Left lung (tissue), 14 donors: ENCODE measurements at places on chromosomes 7 and 10. TPM values are rescaled to one million over a fixed set of nuclear protein-coding genes. Genes with fewer than 3 reads are reported as not detected.

DNA sequence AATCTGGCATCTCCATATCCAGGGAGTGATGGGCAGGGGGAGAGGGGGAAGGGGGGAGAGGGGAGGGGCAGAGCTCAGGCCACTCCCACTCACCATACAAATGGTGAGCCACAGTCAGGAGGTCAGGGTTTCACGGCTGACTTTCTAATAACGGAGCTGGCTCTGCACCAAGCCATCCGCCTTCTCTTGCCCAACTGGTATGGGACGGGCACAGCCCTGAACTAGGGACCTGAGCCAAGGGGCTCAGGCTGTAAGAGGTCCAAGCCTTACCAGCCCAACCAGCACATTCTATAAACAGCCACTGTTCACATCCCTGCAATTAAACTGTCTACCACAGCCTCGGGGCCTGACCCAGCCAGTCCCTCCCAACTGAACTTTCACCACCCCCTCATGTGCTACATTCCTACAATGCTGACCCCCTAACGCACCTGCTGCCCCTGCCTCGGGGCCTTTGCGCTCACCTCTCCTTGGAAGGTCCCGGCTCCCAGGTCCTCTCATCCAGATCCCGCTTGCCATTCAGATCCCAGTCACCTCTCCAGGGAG is 32.5 kb downstream of the RGS10 start:
- no peak for DNase-seq
- H3K36me3 ChIP-seq, result no peaks in the 10 kb centered on the region
- no peaks in the 10 kb centered on the region for H3K27me3 ChIP-seq
- no peak overlapping the region for H3K4me3 ChIP-seq

GRCh38 chr10:6473901-6474370 is 106.1 kb downstream of the PRKCQ start:
- no peak overlapping the region for H3K4me3 ChIP-seq
- peak overlapping the region; percentile 71 for H3K27ac ChIP-seq
- no peaks in the 10 kb centered on the region for H3K27me3 ChIP-seq
- no peak for DNase-seq
- H3K4me1 ChIP-seq, result peaks cover 21% of the 10 kb centered on the region
- H3K36me3 ChIP-seq, result no peaks in the 10 kb centered on the region

GRCh38 chr10:110389255-110389654 is 84.5 kb upstream of the SMNDC1 start:
- H3K27me3 ChIP-seq, result no peaks in the 10 kb centered on the region
- no peak overlapping the region for H3K4me3 ChIP-seq
- peaks cover 7% of the 10 kb centered on the region for H3K4me1 ChIP-seq
- no peak overlapping the region for H3K27ac ChIP-seq
- DNase-seq, result no peak

GRCh38 chr10:57334523-57334922 is 933.2 kb downstream of the IPMK start:
- no peak overlapping the region for H3K4me3 ChIP-seq
- DNase-seq, result no peak
- no peaks in the 10 kb centered on the region for H3K27me3 ChIP-seq
- no peak overlapping the region for H3K27ac ChIP-seq
- H3K36me3 ChIP-seq, result no peaks in the 10 kb centered on the region
- no peaks in the 10 kb centered on the region for H3K4me1 ChIP-seq

DNA sequence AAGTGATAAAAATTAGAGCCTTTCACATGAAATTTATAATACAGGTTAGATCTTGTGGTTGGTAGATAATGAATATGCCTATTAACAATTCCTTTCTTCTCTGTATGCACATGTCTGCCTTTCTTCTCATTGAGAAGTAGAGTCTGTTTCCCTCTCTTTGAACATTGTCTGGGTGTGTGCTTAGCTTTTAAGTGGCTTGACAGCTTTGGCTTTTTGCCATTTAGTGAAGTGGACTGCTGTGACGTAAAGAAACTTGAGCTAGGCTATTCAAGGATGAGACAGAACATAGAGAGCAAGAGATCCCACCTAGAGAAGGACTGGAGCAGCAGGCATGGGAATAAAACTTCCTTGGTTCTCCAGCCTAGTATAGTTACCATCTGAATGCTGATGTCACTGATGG is 996.7 kb upstream of the CELF2 start:
- H3K27ac ChIP-seq, result no peak overlapping the region
- H3K4me1 ChIP-seq, result no peaks in the 10 kb centered on the region
- no peak overlapping the region for H3K4me3 ChIP-seq
- H3K27me3 ChIP-seq, result no peaks in the 10 kb centered on the region

DNA sequence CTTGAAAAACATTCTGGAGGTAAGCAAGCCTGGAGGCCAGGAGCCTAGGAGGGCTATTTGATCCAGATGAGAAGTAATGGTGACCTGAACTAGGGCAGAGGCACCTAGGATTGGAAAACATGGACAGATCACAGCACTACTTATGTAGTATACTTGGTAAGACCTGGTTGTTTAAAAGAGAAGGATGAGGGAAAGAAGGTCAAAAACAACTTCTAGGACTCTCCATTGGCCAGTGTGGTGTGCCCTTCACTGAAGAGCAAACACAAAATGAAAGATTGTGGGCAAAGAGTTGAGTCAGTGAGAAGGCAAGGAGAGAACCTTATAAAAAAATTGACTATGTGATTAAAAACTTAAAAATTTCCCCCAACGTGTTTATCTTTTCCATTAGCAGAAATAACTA is 14.3 kb downstream of the ANKRD1 start:
- no peak for DNase-seq
- no peak overlapping the region for H3K4me3 ChIP-seq
- no peaks in the 10 kb centered on the region for H3K27me3 ChIP-seq
- no peaks in the 10 kb centered on the region for H3K4me1 ChIP-seq

- peaks cover 4% of the 10 kb centered on the region for H3K4me1 ChIP-seq
- H3K27me3 ChIP-seq, result peaks cover 5% of the 10 kb centered on the region
- H3K36me3 ChIP-seq, result no peaks in the 10 kb centered on the region
- no peak overlapping the region for H3K27ac ChIP-seq
- peak; percentile 69 for DNase-seq
- H3K4me3 ChIP-seq, result no peak overlapping the region
These were observed 3.8 kb downstream of the UPK3B start for GRCh38 chr7:76513817-76514799.

GRCh38 chr10:26840938-26841732 is 19.6 kb downstream of the ABI1 start:
- H3K4me1 ChIP-seq, result peaks cover 63% of the 10 kb centered on the region
- no peak overlapping the region for H3K27ac ChIP-seq
- no peaks in the 10 kb centered on the region for H3K27me3 ChIP-seq
- H3K4me3 ChIP-seq, result no peak overlapping the region

- H3K27ac ChIP-seq, result peak overlapping the region; percentile 80
- no peaks in the 10 kb centered on the region for H3K36me3 ChIP-seq
- H3K4me1 ChIP-seq, result peaks cover 26% of the 10 kb centered on the region
- peak; percentile 40 for DNase-seq
- H3K4me3 ChIP-seq, result peak overlapping the region; percentile 41
These were observed 1.1 kb downstream of the KIAA1217 start for GRCh38 chr10:24209946-24210491.

- H3K36me3 ChIP-seq, result peaks cover 4% of the 10 kb centered on the region
- no peak overlapping the region for H3K4me3 ChIP-seq
- no peak for DNase-seq
- H3K27ac ChIP-seq, result no peak overlapping the region
- H3K4me1 ChIP-seq, result no peaks in the 10 kb centered on the region
These were observed 55.5 kb upstream of the NCF1 start for GRCh38 chr7:74718336-74718735.

- no peak overlapping the region for H3K27ac ChIP-seq
- DNase-seq, result no peak
- no peaks in the 10 kb centered on the region for H3K27me3 ChIP-seq
- H3K4me3 ChIP-seq, result no peak overlapping the region
- no peaks in the 10 kb centered on the region for H3K4me1 ChIP-seq
- H3K36me3 ChIP-seq, result no peaks in the 10 kb centered on the region
These were observed 961.4 kb upstream of the ZNF722 start for GRCh38 chr7:63037242-63037641.

DNA sequence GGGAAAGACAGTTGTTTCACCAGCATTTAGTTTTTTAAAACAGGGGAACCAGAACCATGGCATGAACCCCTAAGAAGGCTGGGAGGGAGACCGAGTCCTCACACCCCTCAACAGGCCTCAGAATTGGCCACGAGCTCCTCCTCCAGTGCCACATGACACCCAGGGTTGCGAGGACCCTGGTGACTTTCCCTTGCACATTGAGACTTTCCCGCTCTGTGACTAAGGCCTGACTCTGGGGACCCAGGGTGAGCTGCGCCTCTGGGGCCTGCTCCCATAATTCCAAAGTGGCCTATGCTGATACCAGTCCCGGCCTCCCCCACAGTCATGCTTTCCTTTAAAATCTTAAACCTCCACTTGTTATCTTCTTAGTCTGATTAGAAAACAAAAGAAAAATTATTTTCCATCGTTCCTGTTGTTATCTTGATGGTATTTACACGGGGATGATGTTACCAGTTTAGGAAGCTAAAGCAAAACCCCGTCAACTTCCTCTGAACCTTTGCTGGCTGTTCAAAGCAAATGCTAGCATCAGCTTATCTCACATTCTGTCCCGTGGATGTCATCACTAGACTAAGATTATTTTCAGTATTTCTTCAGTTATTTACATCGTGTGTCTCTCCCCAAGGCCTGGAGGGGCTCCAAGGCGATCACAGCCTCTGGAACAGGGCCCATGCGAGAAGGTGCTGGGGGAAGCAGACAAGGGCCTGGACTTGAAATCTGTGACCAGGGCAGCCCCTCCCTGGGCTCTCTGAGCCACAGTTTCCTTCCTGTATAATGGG is 42.1 kb downstream of the FAM53B start:
- no peaks in the 10 kb centered on the region for H3K27me3 ChIP-seq
- H3K27ac ChIP-seq, result peak overlapping the region; percentile 85
- H3K4me3 ChIP-seq, result no peak overlapping the region
- peaks cover 96% of the 10 kb centered on the region for H3K4me1 ChIP-seq
- H3K36me3 ChIP-seq, result peaks cover 31% of the 10 kb centered on the region

DNA sequence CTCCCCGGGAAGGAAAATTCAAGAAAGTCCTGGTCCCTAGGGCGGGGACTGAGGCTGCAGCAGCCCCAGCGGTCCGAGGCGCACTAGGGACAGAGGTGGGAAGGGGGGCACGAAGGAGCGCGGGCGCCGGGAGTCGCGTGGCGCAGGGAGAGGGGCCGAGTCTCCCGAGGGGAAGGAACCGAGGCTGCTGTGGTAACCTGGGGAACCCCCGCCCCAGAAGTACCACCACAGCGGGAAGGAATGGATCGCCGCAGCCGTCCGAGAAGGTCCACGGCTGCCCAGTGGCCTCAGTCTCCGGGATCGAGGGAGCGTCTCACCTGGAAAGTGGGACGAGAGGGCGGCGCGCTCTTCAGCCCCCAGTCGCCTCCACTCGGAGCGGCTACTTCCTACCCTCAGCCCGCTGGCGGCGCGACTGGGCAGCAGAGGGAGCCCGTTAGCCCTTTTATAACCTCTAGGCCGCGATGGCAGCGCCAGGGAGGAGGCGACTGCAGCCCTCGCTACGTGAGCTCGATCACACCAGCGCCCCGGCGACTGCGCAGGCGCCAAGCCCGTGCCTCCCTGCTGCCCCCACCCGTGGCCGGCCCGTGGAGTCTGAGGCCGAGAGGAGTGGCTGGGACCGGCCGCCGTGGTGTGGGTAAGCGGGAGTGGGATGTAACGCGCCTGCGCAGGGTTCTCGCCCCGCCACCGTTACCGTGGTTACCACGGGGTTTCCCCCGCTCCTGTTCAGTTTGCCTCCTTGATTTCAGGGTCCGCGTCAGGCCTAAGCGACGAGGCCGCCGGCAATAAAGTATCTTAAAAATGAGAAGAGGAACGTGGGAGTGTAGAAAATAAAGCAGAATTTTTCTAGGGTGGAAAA is at the start of gene P4HA1:
Gene P4HA1 (minus strand): TSS at position 418 of the 856 bp plus-strand sequence. CDS start 21,983 bp downstream, outside the sequence.
- no peaks in the 10 kb centered on the region for H3K27me3 ChIP-seq
- H3K27ac ChIP-seq, result peak within 1 kb of the TSS; percentile 98
- H3K36me3 ChIP-seq, result no peaks in the 10 kb centered on the region
- peaks cover 4% of the 10 kb centered on the region for H3K4me1 ChIP-seq
- DNase-seq, result peak; percentile 100

- H3K27me3 ChIP-seq, result no peaks in the 10 kb centered on the region
- no peak overlapping the region for H3K27ac ChIP-seq
- no peak overlapping the region for H3K4me3 ChIP-seq
- peaks cover 41% of the 10 kb centered on the region for H3K4me1 ChIP-seq
These were observed 10.4 kb downstream of the TM9SF3 start for GRCh38 chr10:96576277-96576980.

- no peak overlapping the region for H3K4me3 ChIP-seq
- DNase-seq, result no peak
- H3K27ac ChIP-seq, result no peak overlapping the region
- H3K4me1 ChIP-seq, result peaks cover 49% of the 10 kb centered on the region
- no peaks in the 10 kb centered on the region for H3K27me3 ChIP-seq
- no peaks in the 10 kb centered on the region for H3K36me3 ChIP-seq
These were observed 16.6 kb downstream of the TAS2R40 start for GRCh38 chr7:143238289-143238980.

DNA sequence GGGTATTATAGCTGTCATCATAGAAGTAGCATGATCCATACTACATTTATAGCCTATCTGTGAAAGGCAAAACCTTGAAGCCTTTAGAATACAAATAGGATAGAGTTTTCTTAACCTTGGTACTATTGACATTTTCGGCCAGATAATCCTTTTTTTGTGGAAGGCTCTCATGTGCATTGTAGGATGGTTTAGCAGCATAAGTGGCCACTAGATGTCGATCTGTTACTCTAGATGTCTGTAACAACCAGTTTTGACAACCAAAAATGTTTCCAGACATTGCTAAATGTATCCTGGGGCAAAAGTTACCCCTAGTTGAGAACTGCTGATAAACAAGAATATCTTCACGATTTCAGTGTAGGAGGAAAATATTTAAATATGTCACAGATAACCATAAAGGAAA is 319.4 kb upstream of the GALNT17 start:
- H3K27ac ChIP-seq, result no peak overlapping the region
- no peak overlapping the region for H3K4me3 ChIP-seq
- H3K27me3 ChIP-seq, result no peaks in the 10 kb centered on the region
- H3K4me1 ChIP-seq, result no peaks in the 10 kb centered on the region
- DNase-seq, result no peak

GRCh38 chr7:30172451-30172850 is 37.7 kb downstream of the MTURN start:
- no peak overlapping the region for H3K4me3 ChIP-seq
- no peak for DNase-seq
- no peaks in the 10 kb centered on the region for H3K27me3 ChIP-seq
- no peaks in the 10 kb centered on the region for H3K36me3 ChIP-seq

- H3K36me3 ChIP-seq, result no peaks in the 10 kb centered on the region
- H3K27me3 ChIP-seq, result no peaks in the 10 kb centered on the region
- peaks cover 59% of the 10 kb centered on the region for H3K4me1 ChIP-seq
These were observed 7.0 kb downstream of the MXI1 start for GRCh38 chr10:110214371-110214826.

The PSTK gene
- 4.4 TPM for total RNA-seq

The CRHR2 gene
- total RNA-seq, result not detected

The PITRM1 gene
- 71.6 TPM for total RNA-seq

The ACTR3C gene
- 25.1 TPM for total RNA-seq

The AGR2 gene
- 376 TPM for total RNA-seq

The AMZ1 gene
- total RNA-seq, result 0.13 TPM

The CCDC146 gene
- 3.9 TPM for total RNA-seq

The ARHGEF35 gene
- 1.0 TPM for total RNA-seq

The ATP6V0A4 gene
- 7.3 TPM for total RNA-seq

The NPSR1 gene
- total RNA-seq, result not detected

The NYAP1 gene
- 0.55 TPM for total RNA-seq

The CNNM1 gene
- total RNA-seq, result 0.79 TPM

The CNTNAP2 gene
- 2.3 TPM for total RNA-seq

The PIP4K2A gene
- total RNA-seq, result 41.0 TPM
